ENCODE measurements at places on chromosomes 4 and X.

GRCh38 chr4:71338846-71339593 is at the start of gene SLC4A4:
Gene SLC4A4 (plus strand): TSS chr4:71339020.
- no peak for DNase-seq

DNA sequence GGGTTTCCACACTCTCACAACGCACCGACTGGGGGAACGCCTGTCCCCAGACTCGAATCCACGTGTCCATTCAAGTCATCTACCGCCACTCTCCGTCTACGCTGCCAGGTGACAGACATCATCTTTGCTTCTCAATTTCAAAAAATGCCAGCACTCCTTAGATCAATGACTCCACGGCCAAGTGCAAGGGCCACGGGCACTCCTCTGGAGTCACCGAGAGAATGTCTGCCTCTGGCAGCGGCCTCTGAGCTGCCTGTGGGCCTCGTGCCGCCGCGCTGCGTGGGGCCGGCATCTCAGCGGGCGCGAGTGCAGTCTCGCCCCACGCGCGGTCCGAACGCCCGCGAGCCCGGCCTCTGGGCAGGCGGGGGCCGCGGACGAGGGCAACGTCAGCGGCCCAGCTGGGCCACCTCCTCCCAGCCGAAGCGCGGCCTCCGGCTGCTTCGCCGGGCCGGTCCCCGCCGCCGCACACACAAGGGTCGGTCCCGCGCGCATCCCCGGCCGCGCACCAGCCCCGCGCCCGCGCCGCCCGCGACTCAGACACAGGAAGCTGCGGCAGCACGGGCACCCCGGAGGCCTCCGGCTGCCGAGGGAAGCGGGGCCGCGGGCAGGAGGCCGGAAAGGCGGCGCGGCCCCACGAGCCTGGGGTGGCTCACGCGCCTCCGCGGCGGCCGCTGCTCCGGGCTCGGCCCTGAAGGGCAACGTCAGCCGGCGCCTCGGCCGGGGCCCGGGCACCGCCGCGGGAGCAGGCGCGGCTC is 450 bp downstream of the ACSL1 start:
- DNase-seq: no peak

GRCh38 chr4:78669453-78669852 is 106.7 kb upstream of the BMP2K start:
- no peak for DNase-seq

- DNase-seq: no peak
These were observed 7.9 kb upstream of the NALF2 start for GRCh38 chrX:69496183-69496582.

DNA sequence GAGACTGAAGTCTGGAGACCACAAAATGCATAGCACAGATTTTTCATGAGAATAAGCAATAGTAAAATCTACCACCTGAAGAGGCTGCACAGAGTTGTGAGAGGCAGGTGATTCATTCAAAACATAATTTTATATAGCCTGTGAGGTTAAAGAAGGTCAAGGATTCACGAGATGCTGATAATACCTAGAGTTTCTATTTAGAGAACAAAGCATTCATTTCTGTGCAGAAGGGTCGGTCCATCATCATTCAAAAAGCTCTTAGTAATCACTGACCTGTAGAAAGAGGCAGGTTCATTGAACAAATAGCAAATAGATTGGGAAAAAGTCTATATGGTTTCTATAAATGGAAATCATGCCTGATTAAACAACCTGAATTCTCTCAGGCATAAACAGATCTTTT is 26.6 kb downstream of the GABRB1 start:
- no peak for DNase-seq

DNA sequence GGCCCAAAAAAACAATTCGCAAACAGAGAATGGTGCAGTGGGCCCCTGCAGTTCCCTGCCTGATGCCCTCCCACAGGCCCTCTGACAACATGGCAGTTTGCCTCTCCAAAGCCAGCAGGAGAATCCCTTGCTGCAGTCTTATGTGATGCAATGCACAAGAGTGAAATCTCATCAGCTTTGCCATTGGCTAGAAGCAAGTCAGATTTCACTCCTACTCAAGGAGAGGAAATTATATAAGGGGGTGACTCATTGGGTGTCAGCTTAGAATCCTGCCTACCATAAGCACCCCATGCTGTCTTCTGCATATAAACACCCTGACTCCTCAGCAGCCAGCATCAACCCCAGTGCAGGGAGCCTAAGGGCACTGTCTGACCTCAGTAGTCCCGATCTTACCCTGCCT is 157.3 kb upstream of the LDB2 start:
- DNase-seq: no peak

DNA sequence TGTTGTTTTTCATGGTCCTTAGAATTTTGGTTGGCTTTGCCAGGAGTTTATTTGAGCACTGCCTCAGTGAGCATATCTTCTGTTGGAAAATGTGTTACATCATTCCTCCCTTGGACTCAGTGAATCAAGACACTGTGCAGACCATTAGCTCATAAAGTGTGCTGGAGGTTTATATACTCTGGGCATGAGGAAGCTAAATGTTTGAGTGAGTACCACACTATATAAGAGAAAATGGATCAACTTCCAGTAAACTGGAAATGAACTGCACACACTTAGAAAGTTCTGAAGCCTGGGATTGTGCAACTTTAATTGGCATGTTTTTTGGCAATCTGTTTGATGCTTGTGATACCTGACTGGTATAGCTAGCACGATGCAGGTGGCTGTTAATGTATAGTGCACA is 75.9 kb downstream of the LIMCH1 start:
- no peak for DNase-seq

DNA sequence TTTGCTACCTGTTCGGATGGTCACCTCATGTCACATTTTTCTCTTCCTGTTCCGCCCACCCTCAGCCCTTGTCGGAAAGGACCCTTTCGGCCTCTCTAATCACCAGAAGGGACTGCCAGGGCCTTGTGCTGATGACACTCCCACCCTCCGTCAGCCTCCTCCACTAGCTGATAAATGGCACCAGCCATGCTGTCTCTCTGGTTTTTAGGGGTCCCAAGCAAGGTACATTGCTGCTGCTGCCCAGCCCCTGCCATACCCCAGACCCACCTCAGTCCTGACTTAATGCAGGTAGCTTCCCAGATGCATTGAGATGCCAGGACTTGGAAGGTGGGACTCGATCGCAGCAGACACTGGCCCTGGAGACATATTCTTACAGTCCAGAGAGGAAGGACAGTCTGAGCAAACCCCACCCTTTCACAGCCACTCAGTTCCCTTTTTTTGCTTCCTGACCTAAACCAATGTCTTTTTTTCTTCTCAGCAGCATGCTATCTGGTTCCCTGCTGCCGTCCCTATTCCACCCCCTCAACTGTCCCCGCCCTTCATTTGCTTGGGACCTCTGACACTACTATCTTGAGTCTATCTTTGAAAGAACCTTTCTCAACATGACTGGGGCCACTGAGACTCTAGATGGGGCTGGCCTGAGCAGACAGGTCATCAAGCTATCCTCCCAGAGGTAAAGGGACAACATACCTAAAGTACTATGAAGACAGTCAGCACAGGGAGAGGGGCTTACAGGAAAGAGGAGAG is at the start of gene BTK:
TSS of gene BTK (minus strand) at position 397 of the 747 bp plus-strand sequence. CDS start 10,907 bp downstream, outside the sequence.
- no peak for DNase-seq

DNA sequence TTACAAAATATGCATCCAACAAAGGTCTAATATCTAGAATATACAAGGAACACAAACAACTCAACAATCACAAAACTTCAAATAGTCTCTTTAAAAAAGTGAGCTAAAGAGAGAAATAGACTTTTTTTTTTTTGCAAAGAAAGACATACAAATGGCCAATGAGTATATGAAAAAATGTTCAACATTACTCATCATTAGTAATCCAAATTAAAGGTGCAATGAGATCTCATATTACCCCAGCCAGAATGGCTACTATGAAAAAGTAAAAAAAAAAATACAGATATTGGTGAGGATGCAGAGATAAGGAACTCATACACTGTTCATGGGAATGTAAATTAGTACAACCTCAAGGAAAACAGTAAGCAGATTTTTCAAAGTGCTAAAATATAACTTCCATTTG is 24.1 kb downstream of the AGTR2 start:
- no peak for DNase-seq

- DNase-seq: no peak
These were observed 443.3 kb downstream of the GBA3 start for GRCh38 chr4:23135792-23136645.

DNA sequence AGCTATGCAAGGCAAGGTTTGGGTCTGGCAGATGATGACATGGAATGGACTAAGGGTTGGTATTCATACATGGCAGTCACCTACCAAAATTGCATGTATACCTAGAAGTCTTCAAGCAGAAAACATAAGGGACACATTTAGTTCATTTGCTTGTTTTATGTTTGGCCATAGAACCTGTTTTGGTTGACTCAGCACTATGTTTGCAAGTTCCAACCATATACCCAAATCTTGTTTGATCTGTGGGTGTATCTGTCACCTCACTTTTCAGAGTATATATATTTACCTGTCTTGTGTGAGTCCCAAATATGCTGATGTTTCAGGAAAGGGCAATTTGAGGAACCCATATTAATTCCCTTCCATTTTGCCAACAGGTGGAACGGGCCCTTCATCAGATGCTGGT is 39.3 kb downstream of the ATG4A start:
- DNase-seq: no peak

- no peak for DNase-seq
These were observed 12.4 kb upstream of the ADH7 start for GRCh38 chr4:99447513-99447912.

GRCh38 chr4:61049018-61049417 is 151.1 kb upstream of the ADGRL3 start:
- DNase-seq: no peak

- no peak for DNase-seq
These were observed 4.7 kb downstream of the LIMCH1 start for GRCh38 chr4:41542526-41543275.

DNA sequence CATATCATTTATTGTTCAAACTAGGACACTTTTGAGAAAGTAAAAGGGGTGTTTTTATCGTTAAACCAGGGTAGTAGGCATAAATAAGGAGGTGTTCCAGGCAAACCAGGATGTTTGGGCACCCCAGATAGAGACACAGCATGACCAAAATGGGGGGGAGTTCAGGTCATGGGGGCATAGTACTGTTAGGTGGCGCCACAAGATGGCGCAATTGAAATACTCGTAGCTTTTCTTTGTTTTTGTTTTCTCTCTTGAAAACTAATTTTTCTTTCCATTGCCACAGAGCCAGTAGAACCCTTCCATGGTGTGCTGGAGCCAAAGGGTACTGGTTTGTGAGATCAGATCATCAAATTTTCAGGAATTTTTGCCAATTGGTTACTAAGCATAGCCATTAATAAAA is 283.4 kb downstream of the BCOR start:
- DNase-seq: no peak

- DNase-seq: no peak
These were observed 21.7 kb upstream of the CD38 start for GRCh38 chr4:15756361-15756861.

DNA sequence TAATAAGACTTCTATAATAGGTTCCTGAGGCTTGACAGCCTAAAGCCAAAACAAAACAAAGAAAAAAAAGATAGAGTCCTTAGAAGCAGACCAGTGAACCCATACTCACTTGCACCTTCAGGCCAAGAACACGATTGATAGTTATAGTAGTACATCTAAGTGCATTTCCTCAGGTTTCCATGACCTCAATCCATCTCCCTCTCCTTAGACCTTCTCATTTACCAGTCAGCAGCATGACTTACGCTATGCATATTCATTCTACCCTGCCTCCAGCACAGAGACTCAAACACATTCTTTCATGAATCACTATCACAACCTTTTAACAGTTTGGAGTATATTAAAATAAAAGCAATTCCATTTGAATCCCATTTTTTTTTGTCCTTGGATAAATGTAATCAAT is 855.6 kb downstream of the CCSER1 start:
- no peak for DNase-seq

- no peak for DNase-seq
These were observed 67.4 kb upstream of the WDR1 start for GRCh38 chr4:10184041-10184440.

DNA sequence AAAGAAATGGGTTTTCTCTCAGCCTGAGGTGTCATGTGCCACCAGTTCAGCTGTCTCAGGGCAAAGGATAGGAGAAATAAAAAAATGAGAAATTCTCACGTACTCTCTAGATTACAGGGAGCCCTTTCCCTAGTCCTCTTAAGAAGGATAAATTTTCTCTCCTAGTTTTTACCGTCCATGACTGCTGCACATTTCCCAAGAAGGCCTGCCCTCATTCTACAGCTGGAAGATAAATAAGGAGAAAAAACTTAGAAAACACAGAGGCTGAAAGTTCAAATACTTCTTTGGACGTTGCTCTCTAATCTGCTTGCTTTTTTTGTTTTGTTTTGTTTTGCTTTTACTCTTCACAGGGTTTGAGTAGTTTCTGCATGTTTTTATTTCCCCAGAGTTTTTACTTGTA is 211.9 kb downstream of the DCAF12L2 start:
- no peak for DNase-seq

DNA sequence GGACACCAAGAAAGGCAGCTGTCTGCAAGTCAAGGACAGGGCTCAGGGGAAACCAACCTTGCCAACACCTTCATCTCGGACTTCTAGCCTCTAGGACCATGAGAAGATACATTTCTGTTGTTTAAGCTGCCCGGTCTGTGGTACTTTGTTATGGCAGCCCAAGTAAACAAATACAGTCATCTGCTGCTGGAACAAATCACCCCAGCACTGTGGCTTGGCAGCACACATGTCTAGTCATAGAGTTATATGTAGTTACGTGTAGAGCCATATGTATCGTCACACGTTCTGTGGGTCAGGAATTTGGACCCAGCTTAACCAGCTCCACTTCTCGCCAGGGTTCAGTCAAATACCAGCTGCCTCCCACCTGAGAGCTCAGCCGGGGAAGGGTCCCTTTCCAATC is 2.5 kb downstream of the HTT-AS start:
- no peak for DNase-seq

GRCh38 chr4:95264843-95265242 is 283.9 kb downstream of the UNC5C start:
- no peak for DNase-seq

DNA sequence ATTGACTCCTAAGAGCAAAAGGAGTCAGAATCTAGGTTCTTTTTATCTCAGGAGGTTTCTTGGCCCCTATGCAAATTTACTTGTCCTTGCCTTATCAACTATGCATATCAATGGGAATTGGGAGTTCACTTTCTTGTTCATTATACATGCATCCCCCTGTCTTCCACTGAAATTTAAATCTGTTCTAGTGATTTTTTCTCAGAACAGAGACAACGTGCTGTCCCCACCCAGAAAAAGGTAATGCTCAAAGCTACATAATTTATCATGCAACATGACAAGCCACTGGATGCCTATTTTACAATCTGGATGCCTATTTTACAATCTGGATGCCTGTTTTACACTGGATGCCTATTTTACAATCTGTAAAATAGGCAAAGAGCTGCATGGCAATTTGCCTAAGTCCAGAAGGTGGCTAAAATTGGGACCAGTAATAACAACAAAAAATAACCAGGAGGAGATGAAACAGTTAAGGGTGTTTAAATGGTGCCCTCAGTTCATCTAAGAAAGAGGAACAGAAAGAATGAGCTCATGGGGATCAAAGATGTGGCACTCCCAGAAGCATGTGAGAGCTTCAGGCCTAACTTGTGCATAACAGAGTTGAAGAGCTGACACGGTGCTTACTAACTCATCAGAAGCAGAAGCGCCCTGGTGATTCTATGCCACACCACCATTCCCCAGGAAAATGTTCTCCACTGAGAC is 537.8 kb upstream of the BOD1L1 start:
- no peak for DNase-seq

All from stimulated activated CD8-positive, alpha-beta memory T cell treated with anti-CD3 and anti-CD28 coated beads, Interleukin-15, amount 100 ng/mL, for 24 hours (primary cell).